ENCODE measurements at places on chromosomes 12 and 14. TPM values are rescaled to one million over a fixed set of nuclear protein-coding genes. Genes with fewer than 3 reads are reported as not detected.

The LTB4R2 gene
- 5.5 TPM for total RNA-seq

The AQP2 gene
- not detected for total RNA-seq

- H3K27ac ChIP-seq, result no peak overlapping the region
- no peaks in the 10 kb centered on the region for H3K27me3 ChIP-seq
- H3K4me1 ChIP-seq, result peaks cover 8% of the 10 kb centered on the region
- peaks cover 18% of the 10 kb centered on the region for H3K36me3 ChIP-seq
- no peak overlapping the region for H3K4me3 ChIP-seq
Observed at GRCh38 chr12:95259368-95259767, 41.8 kb downstream of the VEZT start.

GRCh38 chr12:115920395-115921183, 356.9 kb downstream of the MED13L start:
- H3K36me3 ChIP-seq, result no peaks in the 10 kb centered on the region
- no peak for DNase-seq
- peaks cover 4% of the 10 kb centered on the region for H3K4me1 ChIP-seq
- peaks cover 5% of the 10 kb centered on the region for H3K27me3 ChIP-seq
- H3K4me3 ChIP-seq, result no peak overlapping the region
- no peak overlapping the region for H3K27ac ChIP-seq

GRCh38 chr14:31950764-31951637, 126.1 kb upstream of the ARHGAP5 start:
- H3K27me3 ChIP-seq, result no peaks in the 10 kb centered on the region
- no peaks in the 10 kb centered on the region for H3K36me3 ChIP-seq
- DNase-seq, result no peak
- no peaks in the 10 kb centered on the region for H3K4me1 ChIP-seq
- no peak overlapping the region for H3K27ac ChIP-seq
- no peak overlapping the region for H3K4me3 ChIP-seq

DNA sequence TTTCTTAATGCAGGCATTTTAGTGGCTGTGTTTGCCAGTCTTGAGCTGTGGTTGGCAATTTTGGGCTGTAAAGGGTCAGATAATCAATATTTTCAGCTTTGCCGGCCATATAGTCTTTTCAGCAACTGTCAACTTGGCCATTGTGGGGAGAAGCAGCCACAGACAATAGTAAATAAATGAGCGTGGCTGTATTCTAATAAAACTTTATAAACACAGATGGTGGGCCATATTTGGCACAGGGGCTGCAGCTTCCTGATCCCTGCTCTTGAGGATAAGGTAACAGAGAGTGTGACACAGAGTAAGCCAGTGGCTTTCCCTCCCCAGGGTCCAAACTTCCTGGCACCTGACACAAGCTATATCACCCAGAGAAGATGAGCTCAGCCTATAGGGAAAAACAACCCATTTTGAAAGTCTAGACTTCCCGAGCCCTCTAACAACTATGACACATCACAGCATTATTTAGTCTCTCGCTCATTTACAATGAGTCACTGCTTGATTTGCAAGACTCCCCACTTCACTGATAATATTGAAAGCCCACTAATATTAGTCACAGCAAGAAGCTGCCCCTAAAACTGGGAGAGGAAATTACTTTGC, 163.1 kb upstream of the TMPO start:
- no peak for DNase-seq
- no peaks in the 10 kb centered on the region for H3K4me1 ChIP-seq
- H3K36me3 ChIP-seq, result no peaks in the 10 kb centered on the region
- H3K27me3 ChIP-seq, result no peaks in the 10 kb centered on the region

GRCh38 chr14:94636744-94637412, 24.7 kb downstream of the SERPINA3 start:
- no peaks in the 10 kb centered on the region for H3K36me3 ChIP-seq
- no peak overlapping the region for H3K27ac ChIP-seq
- H3K4me1 ChIP-seq, result no peaks in the 10 kb centered on the region
- H3K4me3 ChIP-seq, result no peak overlapping the region
- DNase-seq, result no peak

DNA sequence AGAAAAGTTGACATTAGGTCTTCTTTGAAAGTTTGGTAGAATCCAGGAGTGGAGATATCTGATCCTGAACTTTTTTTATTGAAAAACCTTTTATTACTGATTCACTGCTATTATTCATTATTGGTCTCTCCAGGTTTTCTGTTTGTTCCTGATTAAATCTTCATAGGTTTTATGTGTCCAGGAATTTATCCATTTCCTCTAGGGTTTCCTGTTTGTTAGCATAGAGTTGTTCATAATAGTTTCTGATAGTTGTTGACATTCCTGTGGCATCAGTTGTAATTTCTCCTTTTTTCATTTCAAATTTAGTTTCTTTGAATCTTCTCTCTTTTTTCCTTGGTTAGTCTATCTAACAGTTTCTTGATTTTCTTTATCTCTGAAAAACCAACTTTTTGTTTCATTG, 370.3 kb downstream of the SLC6A15 start:
- no peak overlapping the region for H3K4me3 ChIP-seq
- no peaks in the 10 kb centered on the region for H3K4me1 ChIP-seq
- no peak for DNase-seq
- H3K27me3 ChIP-seq, result no peaks in the 10 kb centered on the region
- H3K36me3 ChIP-seq, result no peaks in the 10 kb centered on the region
- H3K27ac ChIP-seq, result no peak overlapping the region

Data from sigmoid colon (tissue), 7 donors.